MM.1S (cell line): ENCODE measurements at places on chromosomes 3 and 15.

GRCh38 chr3:41960826-41961750 is 815 bp downstream of the ULK4 start:
- peak; percentile 64 for DNase-seq

- DNase-seq: no peak
These were observed 33.0 kb downstream of the SLC12A6 start for GRCh38 chr15:34304613-34305012.

GRCh38 chr3:193593668-193594030 is 641 bp downstream of the OPA1 start:
- peak; percentile 35 for DNase-seq

DNA sequence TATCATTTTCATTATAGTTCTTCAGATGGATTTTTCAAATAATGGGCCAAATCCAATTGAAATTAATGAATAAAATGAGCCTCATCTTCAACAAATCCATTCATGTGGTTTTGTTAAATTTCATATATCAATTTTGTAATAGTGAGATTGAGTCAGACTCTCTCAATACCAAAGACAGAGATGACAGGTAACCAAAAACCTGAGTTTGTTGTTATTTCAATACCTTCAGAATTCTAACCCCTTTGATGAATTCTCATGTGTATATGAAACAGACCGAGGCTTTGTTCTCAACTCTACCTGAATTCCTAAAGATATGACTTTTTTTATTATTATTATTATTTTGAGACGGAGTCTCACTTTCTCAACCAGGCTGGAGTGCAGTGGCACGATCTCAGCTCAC is 92.8 kb downstream of the FOXP1 start:
- DNase-seq: no peak

DNA sequence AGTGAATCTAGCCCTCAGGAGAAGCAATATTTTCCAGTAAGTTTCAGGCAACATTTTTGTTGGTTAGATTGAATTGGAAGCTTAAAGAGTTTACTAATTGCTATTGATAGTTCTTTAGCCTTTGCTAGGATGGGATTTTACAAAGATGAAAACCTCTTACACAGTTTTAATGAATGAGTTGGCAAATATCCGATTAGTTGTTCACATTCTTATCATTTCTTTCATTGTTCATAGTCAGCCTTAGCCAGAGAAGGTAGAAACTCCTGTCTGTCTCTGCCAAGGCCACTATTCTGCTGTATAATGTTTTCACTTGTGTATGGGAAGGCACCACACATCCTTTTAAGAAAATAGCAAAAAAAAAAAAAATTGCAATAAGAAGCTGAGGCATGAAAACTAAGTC is 222.0 kb upstream of the MANF start:
- no peak for DNase-seq

DNA sequence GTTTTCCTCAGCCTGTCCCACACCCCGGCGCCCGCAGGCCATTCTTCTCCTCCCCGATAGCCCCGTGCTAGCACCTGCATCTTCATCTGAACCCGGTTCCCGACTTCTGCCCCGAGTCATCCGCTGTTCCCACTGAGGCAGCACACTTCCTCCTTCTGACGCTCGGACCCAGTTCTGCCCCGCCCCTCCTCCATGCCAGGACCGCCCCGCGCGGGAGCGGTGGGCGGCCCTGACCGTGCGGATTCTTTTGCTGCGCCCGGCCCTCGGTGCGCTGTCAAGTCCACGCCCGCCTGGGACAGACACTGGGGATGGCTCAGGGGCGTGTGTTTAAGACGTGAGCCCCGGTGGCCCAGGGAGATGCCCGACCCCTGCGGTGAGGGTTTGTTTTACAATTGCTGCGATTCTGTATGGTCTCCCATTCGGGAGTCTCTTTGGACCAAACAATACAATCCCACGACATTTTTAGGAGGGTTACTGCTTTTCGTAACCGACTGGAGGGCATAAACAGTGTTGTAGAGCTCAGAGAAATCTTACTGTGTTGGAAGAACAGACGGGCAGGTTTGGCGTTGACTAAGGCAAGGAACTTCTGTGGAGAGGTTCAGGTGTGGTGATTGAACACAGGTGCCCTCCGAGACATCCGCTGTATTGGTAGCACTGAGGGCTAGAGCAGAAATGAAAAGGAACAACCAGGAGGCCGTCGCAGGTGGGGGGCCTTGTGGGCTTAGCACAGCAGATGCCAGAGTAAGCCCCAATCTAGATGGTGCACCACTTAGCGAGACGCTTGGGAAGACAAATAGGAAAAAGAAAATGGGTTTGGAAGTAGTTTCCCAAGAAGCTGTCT is 716 bp downstream of the PTPN23 start:
- DNase-seq: peak; percentile 86

DNA sequence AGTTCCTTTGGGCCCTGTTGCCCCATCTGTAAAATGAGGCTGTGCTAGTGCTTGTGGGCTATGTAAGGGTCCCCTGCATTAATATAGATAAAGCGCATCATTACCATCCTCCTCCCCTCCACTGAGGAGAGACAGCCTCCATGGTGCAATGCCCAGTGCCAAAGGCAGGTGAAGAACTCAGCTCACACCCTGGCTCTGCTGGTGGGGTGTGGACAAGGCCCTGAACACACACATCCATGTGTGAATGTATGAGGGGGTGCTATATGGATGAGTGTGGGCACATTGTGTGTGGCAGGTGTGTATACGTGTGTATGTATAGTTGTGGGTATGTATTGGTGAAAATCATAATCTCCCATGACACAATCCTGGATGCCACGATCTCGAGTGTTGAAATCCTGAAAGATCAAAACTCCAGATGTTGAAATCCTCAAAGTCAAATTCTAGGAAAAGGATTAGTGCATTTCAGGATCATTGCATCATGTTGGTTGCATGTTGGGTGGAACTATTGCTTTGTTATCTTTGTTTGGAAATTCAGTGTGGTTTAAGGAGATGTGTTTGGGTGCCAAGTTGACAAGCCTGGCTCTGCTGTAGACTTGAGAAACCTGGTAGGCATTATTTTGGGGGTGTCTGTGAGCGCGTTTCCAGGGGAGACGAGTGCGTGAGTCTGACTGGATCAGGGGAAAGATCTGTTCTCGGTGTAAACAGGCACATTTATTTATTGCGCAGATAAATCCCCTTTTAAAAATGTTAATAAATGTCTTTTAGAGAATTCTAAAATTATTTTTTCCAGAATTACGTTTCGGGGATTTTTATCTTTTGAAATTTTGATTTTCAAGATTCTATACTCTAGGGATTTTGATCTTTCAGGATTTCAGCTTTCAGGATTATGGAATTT is 42.0 kb upstream of the SEC61A1 start:
- DNase-seq: no peak

- DNase-seq: no peak
These were observed 646.0 kb downstream of the AGBL1 start for GRCh38 chr15:86725628-86726027.

- DNase-seq: no peak
These were observed 18.1 kb downstream of the MCF2L2 start for GRCh38 chr3:183410280-183410679.

GRCh38 chr3:40055361-40055760 is 246.0 kb downstream of the MYRIP start:
- DNase-seq: no peak

GRCh38 chr15:87034886-87035285 is 955.2 kb downstream of the AGBL1 start:
- DNase-seq: no peak

GRCh38 chr3:141049681-141050080 is 1.5 kb upstream of the SPSB4 start:
- DNase-seq: no peak

DNA sequence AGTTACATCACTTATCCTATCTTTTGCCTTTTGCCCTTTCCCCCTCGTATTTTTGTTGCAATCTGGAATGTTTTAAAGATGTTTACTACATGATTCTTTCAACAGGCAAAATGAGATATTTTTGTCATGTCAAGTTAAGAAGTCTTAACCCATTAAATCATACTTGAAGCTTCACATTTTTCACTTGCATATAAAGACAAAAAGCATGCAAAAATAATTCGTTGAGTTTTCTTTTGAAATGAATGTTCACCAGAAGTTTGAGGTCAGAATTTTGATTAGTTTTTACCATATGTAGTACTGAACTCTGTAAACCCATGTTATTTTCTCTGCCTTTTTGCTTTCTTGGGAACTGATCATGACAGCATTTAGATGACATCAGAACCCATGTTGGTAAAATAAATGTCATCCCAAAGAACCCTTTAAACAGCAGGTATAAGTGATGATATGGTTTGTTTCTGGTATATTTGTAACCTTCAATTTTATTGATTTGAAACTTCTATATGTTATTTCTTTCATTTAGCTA is 188.5 kb downstream of the GHSR start:
- no peak for DNase-seq

DNA sequence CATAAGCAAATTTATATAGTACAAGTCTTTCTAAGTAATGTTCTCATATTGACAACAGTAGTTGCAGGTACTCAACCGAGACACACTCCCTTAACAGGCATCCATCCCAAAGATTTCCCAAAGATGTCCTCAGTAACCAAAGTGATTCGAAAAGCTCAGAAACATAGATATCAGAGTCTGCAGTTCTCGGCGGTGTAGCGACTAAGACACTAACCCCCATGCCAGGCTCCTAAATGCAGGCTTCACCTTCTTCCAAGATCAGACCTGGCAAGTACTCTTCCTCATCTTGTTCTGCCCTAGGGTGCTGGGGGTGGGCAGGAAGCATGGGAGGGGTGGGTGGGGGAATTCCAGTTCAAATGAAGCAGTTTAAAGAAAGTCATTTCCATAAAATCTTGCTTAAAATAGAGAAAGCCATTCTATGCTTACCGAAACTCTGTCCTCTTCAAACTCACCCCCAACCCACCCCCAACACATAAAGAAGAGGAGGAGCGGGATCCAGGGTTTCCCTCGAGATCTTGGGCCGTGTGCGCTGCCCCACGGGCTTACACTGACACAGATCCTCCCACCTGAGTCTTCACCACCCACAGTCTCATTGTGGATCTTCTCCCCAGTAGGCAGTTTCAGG is 59.0 kb upstream of the BCL6 start:
- DNase-seq: no peak

GRCh38 chr15:72033711-72034110 is 84.2 kb downstream of the MYO9A start:
- DNase-seq: no peak

- no peak for DNase-seq
These were observed 54.2 kb downstream of the PHLDB2 start for GRCh38 chr3:111913163-111913763.

- no peak for DNase-seq
These were observed 240.7 kb downstream of the PCCB start for GRCh38 chr3:136490646-136491405.

DNA sequence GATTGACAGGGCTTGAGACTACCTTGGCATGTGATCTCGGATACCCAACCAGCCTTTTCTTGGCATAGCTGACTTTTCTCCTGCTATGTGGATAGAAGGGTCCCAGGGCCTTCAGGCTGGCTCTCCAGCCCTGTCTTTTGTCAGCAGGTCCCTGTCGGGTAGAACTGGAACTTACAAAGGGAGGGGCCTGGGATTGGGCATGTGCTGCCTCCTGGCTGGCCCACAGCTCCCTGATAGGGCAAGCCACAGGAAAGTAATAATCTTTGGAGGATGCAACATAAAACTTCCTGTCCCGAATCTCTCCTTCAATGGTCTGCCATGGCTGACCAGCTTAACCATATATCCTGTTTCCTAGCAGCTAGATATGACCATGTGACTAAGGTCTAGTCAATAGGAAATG is 89.1 kb downstream of the ABHD5 start:
- DNase-seq: no peak

GRCh38 chr3:71464613-71465012 is 118.9 kb downstream of the FOXP1 start:
- no peak for DNase-seq

GRCh38 chr3:25548836-25549235 is 115.9 kb downstream of the TOP2B start:
- no peak for DNase-seq

- DNase-seq: no peak
These were observed 76.8 kb upstream of the C15orf61 start for GRCh38 chr15:67444100-67444499.

- no peak for DNase-seq
These were observed 10.2 kb upstream of the KLF15 start for GRCh38 chr3:126367316-126367805.

DNA sequence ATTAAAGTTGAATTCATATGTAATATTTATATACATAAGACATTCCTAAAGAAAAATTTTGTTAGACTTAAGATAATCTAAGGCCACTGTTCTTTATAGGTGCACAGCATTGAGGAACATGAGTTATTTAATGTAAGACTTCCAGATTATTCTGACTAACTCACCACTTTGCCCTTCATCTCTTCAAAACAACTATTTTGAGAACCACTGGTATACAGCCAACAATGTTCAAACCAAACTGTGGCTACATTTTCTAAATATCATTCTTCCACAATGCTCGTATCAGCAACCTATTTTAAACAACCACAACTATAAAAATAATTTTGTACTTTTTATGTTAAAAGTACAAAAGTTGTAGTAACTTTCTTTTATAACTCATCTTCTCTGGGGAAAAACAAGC is 199.8 kb upstream of the ALCAM start:
- no peak for DNase-seq

- no peak for DNase-seq
These were observed 1.8 kb downstream of the TM4SF1 start for GRCh38 chr3:149375501-149376196.

DNA sequence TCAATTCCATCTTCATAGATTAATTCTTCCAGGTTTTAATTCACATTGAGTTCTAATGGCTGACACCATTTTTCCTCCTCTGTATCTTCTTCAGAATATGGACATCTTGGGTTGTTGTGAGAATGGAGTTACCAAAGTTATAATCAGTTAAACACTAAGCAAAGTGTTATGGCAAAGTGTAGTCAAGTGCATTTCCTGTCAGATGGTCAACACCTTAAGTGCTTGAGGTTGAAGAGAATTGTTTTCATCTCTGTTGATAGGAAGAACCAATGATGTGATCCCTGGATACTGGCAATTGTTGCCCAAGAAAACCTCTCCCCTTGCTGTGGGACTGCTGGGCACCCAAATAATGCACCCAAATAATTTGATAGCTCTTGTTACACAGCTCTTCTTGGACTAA is 102.6 kb upstream of the SATB1 start:
- DNase-seq: no peak

DNA sequence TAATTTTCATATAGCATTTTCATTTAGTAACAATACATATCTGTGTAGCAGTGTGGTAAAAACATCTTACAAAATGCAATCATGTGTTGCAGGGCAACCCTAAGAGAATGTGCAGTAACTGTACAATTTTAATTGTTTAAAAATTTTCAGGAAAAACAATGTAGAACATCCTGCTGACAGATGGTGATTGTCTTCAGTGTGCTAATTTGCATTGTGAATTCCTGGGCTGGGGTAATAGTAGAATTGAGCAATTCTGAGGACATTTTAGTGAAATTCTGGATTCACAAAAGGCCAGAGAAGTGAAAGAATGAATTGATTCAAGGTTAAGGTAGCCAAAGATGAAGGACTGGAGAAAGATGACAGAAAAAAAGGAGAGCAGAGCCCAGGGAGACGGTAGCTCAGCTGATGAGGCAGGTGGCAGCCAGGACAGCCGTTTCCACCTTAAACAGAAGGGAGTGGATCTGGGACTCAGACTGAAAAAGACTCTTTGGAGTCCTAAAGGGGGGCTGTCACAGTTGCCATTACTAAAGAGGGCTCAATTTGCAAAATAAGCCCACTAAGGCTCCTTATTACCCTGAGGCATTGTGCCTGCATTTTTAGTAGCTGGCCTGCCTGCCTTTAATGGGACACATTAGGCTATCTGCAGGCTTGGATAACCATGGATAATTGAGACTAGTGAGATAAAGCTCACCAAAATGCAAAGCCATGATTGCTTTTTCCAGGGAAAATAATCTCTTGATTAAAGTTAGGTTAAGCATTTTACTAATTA is 8.6 kb downstream of the MAP3K13 start:
- no peak for DNase-seq

- no peak for DNase-seq
These were observed 200.2 kb upstream of the DPH6 start for GRCh38 chr15:35746121-35746520.
